ENCODE measurements at places on chromosomes 7 and 10.

GRCh38 chr7:80719261-80719660 lies 80.8 kb downstream of the CD36 start:
- no peak for DNase-seq

GRCh38 chr10:46019569-46020343 lies 10.7 kb downstream of the NCOA4 start:
- DNase-seq: peak; percentile 82

- no peak for DNase-seq
These were observed 254.1 kb upstream of the PTER start for GRCh38 chr10:16182688-16183087.

DNA sequence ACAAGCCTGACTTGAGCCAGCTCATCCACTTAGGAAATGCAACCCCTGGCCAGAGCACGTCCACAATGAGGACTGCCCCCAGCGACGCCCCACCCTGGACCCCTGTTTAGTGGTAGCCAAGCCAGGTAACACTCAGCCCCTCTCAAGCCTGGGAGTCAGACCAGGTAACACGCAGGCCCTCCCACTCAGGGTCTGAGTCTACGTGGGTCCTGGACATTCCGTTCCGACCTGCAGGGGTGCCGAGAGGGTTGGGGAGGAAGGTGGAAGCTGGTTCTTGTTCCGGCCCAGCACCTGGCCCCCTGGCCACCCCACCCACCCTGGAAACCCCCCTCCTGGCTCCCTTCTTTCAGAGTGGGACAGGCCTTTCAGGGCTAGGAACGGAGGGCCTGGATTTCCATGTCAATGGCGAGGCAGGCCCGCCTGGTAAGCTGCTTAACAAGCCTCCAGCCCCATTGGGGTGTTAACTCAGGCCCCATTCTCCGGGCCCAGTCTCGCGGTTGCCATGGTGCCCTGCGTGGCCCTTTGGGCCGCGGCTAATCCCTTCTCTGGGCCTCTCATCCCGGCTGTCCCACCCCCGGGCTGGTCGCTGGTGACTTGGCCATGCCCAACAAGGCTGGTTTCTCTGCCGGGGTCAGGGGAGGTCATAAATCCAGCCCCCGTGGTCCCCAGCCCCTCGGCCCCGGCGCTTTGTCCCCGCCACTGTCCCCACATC lies 19.7 kb upstream of the LFNG start:
- DNase-seq: no peak

DNA sequence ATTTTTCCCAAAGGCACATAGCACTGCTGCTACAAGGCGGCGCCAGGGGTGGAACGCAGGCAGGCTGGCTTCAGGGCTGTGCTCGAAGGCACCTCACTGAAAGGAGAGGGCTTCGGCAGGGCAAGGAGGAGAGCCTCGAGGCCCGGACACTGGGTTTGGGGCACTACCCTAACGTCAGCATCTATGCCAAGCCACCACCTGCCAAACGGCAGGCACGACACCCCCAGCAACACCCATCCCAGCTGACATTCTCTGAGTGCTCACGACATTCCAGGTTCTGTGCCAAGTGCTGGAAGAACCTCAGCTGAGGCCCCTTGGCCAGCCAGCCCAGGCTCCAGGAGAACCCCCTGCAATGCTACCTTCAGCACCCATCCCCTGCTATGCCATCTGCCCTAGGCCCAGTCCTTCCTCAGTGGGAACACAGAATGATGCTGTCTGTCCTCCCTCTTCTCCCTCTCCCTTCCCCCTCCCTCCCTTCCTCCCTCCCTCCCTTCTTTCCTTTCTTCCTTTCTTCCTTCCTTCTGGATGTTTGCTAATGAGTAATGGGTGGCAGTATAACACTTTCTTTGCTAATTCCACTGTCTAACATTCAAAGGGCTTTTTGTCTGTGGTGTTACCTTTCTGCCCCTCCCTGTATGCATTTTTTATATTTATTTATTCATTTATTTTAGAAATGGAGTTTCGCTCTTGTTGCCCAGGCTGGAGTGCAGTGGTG lies 24.3 kb downstream of the ZCCHC24 start:
- no peak for DNase-seq

- peak; percentile 88 for DNase-seq
These were observed 116.7 kb downstream of the CYP26A1 start for GRCh38 chr10:93190372-93190771.

DNA sequence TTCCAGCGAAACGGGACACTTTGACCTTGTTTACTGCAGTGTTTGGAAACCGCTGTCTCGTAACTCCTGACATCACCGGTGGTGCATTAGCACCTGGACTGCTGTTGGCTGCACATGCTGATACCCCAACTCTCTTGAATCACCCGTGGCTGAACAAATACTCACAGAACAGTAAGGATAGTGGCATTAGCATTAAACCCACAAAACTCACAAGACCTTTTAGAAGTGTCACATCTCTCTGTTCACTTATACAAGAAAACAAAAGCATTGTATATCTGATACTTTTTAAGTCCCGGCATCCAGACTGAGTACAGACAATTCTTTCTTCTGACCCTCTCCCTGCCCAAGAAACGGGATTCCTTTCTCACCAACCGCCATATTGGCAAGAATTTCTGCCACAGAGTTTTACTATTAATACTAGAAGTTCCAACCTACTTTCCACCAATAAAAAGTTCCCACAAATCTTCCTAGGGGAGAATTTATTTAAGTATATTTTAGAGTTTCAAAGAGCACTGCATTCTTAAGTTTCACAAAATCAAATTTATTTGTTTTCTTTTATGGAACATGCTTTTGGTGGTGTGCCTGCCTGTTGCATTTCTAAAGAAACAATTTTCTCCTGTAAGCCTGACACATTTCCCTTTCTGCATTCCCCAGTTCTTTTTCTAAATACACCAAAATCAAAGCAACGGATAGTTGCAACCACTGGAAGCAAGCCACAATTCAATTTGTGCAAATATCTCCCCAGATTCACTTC lies 208.4 kb upstream of the KLF14 start:
- DNase-seq: no peak

- no peak for DNase-seq
These were observed 246.6 kb downstream of the XPNPEP1 start for GRCh38 chr10:109676703-109677102.

DNA sequence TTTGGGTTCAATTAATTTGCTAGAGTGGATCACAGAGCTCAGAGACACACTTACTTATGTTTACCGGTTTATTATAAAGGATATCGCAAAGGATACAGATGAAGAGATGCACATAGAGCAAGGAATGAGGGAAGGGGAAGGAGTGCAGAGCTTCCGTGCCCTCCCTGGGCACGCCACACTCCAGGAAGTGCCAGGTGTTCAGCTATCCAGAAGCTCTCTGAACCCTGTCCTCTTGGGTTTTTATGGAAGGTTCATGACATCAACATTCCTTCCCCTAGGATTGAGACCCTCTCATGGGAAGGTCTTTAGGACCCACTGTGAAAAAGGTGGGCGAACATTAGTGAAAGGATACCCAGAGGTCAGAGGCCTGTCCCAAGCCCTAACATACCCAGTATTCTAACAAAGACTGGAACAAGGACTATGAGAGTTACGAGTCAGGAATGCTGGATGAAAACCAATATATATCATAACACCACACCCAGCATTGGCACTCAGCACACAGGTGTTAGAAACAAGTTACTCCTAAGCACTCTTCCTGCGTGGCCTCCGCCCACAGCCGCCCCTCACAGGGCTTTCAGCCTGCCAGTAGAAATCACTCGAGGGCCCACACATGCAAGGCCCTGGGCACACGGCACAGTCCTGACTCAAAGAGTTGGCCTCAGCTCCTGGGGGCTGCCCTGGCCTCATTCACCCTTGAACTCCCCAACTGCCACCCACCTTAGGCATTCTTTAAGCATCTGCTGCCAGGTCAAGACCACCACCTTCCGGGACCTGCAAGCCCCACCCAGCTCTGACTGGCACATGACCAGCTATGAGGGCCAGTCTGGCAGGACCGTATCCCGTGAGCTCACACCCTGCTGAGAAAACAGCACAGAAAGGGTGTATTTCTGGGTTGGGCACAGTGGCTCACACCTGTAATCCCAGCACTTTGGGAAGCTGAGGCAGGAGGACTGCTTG lies 5.6 kb upstream of the AIFM2 start:
- DNase-seq: no peak

DNA sequence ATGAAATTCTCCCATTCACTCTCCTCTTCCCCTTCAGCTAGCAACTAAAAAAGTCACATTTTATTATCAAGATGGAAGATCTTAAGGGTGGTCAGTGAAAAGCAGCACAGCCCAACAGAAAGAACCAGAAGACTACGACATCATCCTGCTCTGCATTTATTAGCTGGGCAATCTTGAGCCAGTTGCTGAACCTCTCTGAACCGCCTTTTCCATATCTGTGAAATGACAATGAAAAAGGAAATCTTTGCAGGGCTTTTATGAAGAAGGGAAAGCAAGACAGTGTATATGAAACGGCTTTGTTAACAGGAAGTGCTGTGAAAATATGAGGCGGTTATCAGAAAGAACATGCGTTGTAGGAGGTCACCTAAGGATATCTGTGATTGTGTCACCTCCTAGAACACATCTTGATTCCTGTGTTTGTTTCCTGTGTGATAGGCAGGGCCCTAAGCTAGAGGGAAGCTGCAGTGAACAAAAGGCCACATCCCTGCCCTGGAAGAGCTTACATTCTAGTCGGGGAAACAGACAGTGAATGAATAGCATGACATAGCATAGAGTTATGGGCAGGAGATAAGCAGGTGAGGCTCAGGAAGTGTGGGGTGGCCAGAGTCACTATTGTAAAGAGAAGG lies 36.0 kb upstream of the KCNMA1 start:
- no peak for DNase-seq

- no peak for DNase-seq
These were observed 5.4 kb downstream of the CHST15 start for GRCh38 chr10:124087672-124088634.

- no peak for DNase-seq
These were observed 23.2 kb downstream of the MYL10 start for GRCh38 chr7:101605611-101606497.

DNA sequence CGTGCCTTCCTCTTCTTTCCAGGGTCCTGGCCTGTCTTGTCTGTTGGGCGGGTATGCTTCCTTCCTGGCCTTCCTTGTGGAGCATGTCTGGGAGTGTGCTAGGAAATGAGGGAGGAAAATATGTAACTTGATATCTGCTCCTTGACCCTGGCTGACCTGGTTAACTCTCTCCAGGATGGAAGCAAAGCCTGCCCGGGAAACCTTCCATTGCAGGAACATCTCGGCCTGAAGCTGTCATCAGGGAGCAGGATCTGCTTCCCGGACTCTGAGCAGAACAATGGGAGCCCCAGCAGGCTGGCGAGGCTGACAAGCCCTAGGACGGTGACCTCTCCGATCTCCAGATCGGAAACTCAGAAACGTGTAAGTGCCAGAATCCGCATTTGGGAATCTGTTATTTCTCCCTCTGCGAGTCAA lies 340.3 kb downstream of the FRMD4A start:
- no peak for DNase-seq

DNA sequence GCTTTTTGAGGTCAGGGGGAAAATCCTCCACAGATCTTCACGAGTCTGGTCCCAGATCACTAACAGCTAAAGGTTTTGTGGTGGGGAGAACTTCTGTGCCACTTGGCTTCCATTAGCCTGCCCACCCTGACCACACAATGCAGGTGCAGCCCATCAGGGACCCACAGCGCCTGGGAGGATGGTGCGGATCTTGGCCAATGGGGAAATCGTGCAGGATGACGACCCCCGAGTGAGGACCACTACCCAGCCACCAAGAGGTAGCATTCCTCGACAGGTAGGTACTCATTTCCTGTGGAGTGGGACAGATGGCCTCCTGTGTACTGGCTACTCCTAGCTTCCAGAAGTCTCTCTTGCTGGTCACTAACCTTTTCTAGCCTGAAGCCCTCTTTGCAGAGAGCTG lies 1.5 kb downstream of the FAM241B start:
- no peak for DNase-seq

DNA sequence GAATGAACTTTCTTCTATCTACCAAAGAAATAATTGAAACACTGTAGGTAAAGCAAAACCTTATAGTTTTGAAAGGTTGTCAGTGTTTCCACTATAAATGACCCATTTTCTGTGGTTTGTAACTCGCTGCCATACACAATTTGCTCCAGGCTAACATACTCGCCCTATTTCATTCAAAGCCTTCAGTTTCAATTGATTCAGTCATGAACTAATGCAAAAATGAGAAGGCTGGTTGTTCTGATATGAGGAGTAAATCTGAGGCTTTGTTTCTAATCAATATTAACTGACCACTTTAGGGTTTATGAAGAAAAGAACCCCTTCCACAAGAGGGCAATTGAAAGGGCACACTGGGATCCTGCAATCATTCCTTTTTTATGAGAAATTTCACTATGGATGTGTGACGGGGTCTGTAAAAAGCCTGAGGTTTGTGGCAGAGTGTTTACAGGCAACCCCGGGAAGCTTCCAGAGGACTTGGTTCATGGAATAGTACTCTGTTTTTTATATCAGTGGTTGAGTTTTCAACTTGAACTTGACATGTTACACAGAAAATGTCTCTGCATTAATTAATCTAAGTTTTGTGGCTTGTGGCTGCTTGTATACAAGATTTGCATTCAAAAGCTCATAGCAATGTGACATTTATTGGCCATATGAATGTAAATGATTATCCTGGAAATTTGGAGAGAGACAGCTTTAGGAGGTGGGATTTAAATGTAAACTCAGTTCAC lies 133.2 kb downstream of the NRP1 start:
- DNase-seq: no peak

- no peak for DNase-seq
These were observed 201.8 kb upstream of the PPP2R2D start for GRCh38 chr10:131698986-131699385.

DNA sequence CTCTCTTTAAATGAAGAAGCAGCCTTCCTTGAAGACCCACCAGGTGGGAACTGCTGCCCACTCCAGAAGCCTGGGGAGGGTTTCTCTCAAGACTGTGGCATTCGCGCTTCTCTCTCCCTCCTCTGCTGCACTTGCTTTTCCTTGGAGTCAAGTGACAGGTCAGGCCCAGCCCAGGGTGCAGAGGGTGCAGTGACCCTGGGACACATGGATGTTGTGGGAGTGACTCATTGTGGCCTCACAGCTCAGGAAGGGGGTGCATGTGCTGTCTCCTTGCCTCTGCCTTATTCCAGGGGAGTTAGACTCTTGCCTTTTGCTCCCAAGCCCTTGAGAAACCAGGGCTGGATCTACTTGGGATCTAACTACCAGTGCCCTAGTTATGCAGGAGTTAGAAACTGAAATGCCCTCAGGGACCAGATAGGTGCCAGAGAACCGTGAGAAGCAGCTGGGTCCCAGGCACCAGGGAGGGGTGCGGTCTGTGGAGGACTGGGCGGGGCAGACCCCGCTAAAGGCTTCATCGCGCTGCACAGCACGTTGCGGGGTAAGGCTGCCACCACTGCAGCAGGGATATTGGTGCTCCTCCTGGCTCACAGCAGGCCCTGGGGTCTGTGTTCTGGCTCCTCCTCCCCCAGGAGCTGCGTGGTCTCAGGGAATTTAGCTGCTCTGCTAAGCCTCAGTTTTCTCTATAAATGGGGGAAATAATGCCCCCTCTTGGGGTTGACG lies 11.4 kb downstream of the FAM241B start:
- DNase-seq: no peak

DNA sequence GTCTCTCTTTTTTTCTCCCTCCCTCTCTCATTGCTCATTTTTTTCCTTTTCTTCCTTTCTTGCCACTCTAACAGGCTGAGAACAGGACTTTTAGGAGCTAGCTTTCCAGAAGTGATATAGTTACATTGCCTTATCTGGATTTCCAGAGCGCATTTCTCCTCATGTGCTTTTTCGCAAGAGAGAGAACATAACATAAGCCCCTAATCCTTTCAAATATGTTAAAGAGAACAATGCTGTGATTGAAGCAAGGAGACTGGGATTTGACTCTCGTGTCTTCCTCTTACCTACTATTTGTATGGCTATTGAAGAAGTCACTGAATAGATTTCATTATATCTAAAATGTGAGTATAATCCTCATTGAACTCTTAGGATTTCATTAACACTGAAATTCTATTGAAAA lies 101.2 kb upstream of the PRPS1L1 start:
- no peak for DNase-seq
